ENCODE measurements at places on chromosomes 16 and 17. TPM values are rescaled to one million over a fixed set of nuclear protein-coding genes. Genes with fewer than 3 reads are reported as not detected.

The CRYM gene
- total RNA-seq, result not detected

The TCAP gene
- total RNA-seq, result 0.14 TPM

The TK1 gene
- total RNA-seq, result 120 TPM

The HS3ST2 gene
- total RNA-seq, result 0.35 TPM

The CLDN6 gene
- 0.63 TPM for total RNA-seq

The SOST gene
- total RNA-seq, result not detected

The HOXB1 gene
- total RNA-seq, result not detected

The SULT1A3 gene
- 7.1 TPM for total RNA-seq

The DHX8 gene
- total RNA-seq, result 31.5 TPM

The ZNF385C gene
- not detected for total RNA-seq

The ITGAX gene
- total RNA-seq, result not detected

The YBX2 gene
- 0.63 TPM for total RNA-seq

The MAP2K6 gene
- 0.79 TPM for total RNA-seq

The NEUROD2 gene
- not detected for total RNA-seq

The STAC2 gene
- total RNA-seq, result not detected
